Posterior vena cava (tissue), 2 donors: ENCODE measurements at places on chromosomes 7 and 10. TPM values are rescaled to one million over a fixed set of nuclear protein-coding genes. Genes with fewer than 3 reads are reported as not detected.
A peak's percentile ranks its signal among the peaks of the same experiment; 100 is the strongest.

The LSM8 gene
- 23.4 TPM for total RNA-seq

GRCh38 chr10:24968349-24968748 lies 15.9 kb upstream of the PRTFDC1 start:
- DNase-seq: no peak

DNA sequence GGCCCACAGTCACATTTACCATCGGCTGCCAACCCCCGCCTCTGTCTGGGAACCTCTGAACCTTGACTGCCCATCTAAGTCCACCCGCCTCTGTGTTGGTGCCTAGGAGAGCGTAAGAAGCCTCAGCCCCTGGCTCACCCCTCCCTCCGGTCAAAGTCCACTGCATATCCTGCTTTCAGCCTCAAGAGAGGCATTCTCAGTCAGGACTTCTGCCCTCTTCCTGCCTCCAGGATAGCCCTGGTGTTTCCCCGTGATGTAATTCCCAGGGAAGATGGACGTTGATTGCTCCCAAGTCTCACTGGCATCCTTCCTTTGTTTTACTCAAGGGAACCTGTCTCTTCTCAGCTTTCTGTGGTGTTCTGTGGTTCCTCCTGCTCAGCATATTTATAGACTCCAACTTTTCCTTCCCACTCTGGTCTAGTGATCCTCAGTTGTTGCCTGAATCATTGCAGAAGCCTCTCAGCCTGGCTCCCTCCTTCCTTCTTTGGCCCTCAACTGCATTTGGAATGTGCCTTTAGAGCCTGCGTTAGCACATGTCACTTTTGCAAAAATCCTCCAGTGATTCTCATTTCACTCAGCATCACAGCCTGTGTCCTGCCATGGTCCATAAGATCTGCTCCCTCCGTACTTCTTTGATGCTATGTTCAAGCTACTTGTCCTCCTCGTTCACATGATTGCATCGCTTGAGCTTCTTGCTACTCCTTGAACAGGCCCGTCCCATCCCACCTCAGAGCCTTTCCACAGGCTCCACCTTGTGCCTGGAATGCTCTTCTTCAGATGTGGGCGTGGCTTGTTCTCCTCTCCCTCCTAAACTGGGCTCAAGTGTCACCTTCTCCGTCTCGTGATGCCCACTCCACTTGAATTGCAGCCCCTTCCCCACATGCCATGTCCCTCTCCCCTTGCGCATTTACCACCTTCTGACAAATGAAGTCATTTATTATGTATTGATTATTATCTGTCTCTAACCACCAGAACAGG lies 124.2 kb downstream of the PLPP4 start:
- DNase-seq: no peak

- no peak for DNase-seq
Observed at GRCh38 chr7:158830211-158830723, 958 bp upstream of the ESYT2 start.

- DNase-seq: no peak
Observed at GRCh38 chr10:117662126-117662525, 119.6 kb downstream of the EMX2 start.

The SLC26A5 gene
- total RNA-seq: not detected

DNA sequence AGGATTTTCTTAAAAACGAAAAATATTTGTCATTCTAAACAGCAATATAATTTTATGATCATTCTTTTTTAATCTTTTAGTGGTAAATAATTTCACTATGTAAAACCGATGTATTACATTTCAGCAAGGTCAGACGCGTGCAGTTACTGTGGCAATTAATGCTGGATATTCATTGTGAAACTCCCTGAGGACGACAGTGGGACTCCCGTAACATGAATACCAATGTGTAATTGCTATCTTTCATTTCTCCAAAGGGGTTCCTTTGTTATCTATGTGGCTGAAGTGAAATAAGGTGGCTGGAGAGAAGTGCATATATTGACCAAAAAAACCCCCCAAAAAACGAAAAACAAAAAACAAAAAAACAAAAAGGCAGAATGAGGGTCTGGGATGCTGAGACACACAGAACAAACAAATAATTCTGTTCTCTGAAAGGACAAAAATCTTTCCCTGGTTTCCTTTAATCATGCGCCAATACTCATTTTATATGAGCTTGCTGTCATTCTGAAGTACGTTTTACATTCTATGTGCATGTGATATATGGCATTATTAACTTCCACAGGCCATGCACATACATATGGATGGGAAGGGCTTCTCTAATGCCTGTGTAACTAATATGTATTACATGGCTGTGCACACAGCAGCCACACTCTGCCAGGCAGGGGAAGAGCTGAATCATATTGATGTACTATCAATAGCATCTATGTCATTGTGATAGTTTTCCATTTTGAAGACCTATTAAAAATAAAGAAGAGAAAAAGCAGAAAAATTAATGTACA lies 161.4 kb downstream of the RAPGEF5 start:
- no peak for DNase-seq

The MMP21 gene
- 0.28 TPM for total RNA-seq

The CFAP70 gene
- total RNA-seq: 0.76 TPM

The INMT gene
- total RNA-seq: 83.8 TPM

DNA sequence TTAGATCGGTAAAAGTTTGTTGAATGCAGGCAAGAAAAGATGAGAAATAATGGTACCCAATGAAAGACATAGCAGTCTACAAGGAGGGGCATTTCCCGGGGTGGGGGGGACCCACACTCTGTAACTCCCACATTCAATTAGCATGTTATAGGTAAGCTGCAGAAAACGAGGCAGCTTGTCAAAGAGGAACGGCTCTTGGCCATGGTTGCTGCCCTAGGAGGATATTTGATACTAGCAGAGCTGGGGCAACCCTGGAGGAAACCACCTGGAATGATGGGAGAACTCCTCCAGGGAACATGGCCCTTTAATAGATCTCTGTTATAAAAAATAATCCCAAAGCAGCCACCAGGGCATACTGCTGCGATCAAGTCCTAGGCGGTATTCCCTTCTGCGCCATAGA lies 98.5 kb downstream of the EGFR start:
- no peak for DNase-seq

The RASA4 gene
- total RNA-seq: 47.9 TPM

- no peak for DNase-seq
Observed at GRCh38 chr10:99432047-99432446, 1.6 kb upstream of the GOT1 start.

DNA sequence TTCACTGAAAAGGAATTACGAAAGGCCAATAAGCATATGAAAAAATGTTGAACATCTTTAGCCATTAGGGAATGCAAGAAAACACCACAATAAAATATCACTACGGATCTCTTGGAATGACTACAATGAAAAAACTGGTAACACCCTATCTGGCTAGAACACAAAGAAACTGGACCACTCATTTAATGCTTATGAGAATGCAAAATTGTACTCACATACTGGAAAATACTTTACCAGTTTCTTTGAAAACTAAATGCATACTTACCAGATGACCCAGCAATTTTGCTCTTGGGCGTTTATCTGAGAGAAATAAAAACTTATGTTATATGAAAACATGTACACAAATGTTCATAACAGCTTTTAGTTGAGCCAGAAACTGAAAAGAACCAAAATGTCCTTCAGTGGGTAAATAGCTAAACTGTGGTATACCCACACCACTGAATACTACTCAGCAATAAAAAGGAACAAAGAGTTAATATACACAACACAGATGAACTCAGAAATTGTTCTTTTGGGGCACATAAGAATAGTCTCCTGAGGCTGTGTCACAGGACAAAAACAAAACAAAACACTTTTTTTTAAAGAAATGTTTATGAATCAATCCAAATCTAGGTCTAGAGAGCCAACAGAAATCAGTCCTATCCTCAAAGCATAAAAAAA lies 23.5 kb downstream of the CNOT4 start:
- DNase-seq: no peak

GRCh38 chr7:95407751-95408150 lies 11.6 kb upstream of the PON3 start:
- DNase-seq: no peak

DNA sequence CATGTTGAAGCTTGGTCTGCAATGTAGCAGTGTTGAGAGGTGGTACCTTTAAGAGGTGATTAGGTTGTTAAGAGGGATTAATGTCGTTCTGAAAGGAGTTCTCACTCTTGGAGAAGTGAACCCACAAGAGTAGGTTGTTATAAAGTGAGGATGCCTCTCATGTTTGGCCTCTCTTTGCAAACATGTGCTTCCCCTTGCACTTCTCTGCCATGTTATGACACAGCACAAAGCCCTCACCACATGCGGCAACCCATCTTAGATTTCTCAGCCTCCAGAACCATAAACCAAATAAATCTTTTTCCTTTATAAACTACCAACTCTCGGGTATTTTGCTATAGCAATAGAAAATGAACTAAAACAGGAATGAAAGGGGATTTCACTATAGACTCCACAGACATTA lies 66.3 kb downstream of the KMT2C start:
- DNase-seq: no peak

GRCh38 chr10:124756156-124756903 lies 12.2 kb upstream of the FAM53B start:
- no peak for DNase-seq

GRCh38 chr10:92574548-92575261 lies 812 bp upstream of the IDE start:
- no peak for DNase-seq

DNA sequence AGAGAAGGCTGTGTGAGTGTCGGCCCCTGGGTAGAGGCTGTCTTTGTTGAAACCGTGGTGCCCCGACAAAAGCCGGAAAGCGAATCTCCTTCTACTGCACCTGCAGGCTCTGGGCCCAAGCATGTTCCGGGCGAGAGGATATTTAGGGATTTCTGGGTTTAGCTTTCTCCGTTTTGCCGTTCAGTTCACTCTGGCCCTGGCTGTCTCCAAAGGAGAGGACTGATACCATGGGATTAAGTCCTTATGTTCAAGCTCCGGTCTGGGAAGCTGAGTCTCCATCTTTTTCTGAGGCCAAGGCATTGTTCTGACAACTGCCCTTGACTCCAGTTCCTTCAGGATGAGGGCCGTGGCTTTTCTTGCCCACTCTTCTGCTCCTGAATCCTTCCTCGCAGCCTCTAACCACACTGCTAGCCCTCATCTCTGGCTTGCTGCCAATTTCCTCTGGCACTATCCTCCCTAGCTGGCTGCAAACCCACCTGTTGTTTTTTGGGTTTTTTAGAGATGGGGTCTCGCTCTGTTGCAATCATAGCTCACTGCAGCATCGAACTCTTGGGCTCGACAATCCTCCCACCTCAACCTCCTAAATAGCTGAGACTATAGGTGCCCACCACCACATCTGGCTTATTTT lies 206.8 kb downstream of the SKIDA1 start:
- DNase-seq: no peak

The HOXA2 gene
- 2.0 TPM for total RNA-seq

DNA sequence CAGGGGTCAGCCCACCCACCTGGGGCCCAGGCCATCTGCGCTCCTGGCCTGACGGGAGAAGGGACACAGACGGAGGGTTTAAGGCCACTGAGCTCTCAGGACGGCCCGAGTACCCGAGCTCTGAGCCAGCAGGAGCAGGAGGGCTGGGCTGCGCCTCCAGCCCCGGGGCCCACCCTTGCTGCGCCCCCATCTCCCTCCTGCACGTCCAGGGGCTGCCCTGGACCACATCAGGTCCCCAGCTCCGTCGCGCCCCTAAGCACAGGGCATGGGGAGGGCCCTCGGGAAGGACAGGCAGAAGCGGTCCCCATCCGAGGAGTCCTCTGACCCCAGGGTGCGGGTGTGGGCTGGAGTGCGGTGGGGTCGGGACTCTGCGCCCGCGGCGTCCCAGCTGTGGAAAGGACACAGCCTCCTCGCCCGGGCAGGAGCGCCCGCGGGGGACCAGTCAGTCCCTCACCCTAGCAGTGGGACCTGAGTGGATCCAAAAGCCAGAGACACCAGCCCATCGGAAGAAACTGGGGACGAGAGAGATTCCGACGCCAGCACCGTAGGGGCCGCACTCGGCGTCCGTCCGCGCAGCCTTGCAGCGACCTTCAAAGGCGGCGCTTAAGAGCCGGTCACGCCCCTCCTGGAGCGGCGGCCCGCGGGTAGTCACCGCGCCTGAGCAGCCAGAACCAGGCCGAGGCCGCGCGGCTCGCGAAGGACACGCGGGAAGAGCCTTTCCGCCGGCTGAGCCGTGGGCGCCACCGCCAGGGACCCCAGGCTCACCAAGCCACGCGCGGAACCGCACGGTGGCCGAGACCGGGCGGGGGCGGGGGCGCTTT lies 15.9 kb downstream of the CAMK2B start:
- peak; percentile 91 for DNase-seq

DNA sequence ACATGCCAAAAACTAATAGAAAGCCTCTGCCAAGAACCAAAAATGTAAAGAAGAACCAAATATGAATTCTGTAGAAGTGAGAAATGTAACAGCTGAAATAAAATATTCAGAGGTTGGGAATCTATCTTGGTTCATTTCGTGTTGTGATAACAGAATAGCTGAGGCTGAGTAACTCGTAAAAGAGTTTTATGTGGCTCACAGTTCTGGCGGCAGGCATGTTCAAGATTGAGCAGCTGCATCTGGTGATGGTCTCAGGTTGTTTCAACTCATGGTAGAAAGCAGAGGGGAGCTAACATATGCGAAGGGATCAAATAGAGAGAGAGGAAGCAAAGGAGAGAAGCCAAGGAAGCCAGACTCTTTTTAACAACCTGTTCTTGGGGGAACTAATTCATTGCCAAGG lies 717.2 kb downstream of the TNS3 start:
- no peak for DNase-seq

The CCL24 gene
- total RNA-seq: not detected

DNA sequence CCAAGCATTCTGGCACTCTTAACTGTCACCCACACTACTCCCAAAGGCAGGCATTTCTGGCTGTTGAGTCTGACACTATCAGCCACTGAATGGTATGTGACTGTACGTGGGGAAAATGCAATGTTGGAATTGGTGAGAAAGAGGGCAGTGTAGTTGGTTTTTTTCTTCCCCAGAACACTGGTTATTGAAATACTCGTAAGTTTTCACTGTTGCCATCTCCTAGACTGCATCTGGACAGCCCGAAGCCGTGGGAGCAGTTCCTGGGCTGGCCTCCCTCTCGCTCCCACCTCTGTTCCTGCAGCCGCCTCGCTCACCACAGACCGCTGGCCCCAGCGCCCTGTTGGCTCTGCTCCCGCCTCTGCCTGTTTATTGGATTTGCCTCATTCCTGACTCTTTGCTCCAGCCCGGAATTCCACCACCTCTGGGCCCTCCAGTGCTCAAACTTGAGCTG lies 5.7 kb downstream of the PLCE1 start:
- peak; percentile 85 for DNase-seq

DNA sequence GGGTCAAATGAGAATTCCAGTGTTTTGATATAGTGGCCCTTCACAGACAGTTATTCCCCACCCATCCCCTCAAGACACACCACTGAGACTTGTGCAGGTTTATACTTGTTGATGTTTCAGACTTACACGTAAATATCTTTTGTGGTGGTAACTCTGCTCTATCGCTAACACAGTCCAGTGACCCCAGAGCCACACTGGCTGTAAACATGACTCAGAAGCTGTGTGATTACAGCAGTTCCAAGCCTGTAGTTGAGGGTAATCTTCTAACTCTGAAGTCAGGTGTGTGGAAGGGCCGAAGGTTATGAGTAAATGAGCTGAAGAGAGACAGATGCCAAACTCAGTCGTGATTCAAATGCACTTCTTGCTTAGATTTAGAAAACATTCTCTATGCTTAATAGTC lies 19.4 kb downstream of the NOBOX start:
- no peak for DNase-seq
